ENCODE measurements at places on chromosomes 4 and X. TPM values are rescaled to one million over a fixed set of nuclear protein-coding genes. Genes with fewer than 3 reads are reported as not detected.

DOCK11 gene
- 4.7 TPM for total RNA-seq

MAGEA8 gene
- not detected for total RNA-seq

TMEM255A gene
- total RNA-seq = 0.18 TPM

ARHGAP6 gene
- total RNA-seq = 72.6 TPM

FGFR3 gene
- 8.7 TPM for total RNA-seq

PABPC5 gene
- total RNA-seq = 3.1 TPM

DNA sequence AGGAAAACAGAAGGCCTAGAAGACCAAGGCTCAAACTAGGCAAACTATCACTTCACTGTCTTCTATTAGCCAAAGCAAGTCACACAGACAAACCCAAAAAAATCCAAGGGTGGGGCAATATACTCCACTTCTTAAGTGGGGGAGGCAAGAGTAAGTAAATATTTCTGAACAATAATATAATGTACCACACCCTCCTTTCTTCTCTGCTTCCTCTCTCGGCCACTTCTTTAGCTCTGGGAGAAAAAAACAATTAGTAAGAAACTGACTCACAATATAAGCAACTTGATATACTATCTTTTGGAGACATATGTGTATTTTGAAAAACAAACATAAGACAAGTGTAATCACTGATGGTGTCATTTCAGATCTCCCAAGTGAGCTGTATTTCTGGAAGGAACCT, 14.8 kb downstream of the DCAF8L1 start:
- no peak for DNase-seq

GRCh38 chr4:82948647-82949204, 48.2 kb downstream of the THAP9 start:
- no peak for DNase-seq

GRCh38 chr4:1509366-1509765, 103.1 kb upstream of the NKX1-1 start:
- no peak for DNase-seq

DNA sequence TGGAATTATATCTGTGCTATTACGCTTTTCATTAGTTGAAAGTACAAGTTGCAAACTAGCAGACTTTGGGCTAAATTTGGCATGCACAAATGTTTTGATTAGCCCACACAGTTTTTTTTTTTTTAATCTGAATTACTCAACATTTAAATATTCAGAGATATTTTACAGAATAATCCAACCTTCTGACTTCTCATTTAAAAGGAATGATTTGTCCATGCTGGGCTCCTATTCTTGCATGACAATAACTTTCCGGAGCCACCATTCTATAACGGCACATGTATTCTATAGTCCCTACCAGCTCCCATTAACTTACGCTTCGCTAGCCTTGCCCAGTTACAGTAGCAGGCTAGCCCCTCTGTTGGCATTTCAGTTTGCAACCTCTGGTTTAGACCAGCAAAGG, 219.3 kb upstream of the FTHL17 start:
- DNase-seq = no peak

GRCh38 chr4:152117933-152118507, 357.2 kb upstream of the GATB start:
- DNase-seq = no peak

GRCh38 chrX:41412261-41413081, 34.7 kb upstream of the NYX start:
- DNase-seq = no peak

DNA sequence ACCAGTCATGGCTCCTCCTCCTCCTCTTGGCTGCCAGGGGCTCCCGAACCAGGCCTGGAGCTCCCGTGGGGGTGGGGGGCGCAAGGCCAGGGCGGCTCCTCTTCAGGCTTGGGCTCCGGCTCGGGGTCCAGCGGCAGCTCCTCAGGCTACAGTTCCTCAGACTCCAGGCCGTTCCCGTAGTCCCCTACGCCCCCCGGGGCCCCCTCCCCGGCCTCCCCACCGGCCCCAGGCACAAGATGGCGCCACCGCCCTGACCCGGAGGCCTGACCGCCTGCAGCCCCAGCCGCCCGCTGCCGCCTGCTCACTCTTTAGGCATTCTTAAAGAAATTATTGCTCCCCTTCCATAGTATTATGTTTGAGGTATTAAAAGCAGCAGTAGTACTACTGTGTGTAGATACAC, 54.5 kb downstream of the TAF1 start:
- DNase-seq = no peak

DNA sequence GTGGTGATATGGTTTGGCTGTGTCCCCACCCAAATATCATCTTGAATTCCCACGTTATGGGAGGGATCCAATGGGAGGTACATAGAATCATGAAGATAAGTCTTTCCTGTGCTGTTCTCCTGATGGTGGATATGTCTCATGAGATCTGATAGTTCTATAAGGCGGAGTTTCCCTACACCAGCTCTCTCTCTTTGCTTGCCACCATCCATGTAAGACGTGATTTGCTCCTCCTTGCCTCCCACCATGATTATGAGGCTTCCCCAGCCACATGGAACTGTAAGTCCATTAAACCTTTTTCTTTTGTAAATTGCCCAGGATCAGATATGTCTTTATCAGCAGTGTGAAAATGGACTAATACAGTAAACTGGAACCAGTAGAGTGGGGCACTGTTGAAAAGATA, 39.5 kb downstream of the HSD17B13 start:
- no peak for DNase-seq

DNA sequence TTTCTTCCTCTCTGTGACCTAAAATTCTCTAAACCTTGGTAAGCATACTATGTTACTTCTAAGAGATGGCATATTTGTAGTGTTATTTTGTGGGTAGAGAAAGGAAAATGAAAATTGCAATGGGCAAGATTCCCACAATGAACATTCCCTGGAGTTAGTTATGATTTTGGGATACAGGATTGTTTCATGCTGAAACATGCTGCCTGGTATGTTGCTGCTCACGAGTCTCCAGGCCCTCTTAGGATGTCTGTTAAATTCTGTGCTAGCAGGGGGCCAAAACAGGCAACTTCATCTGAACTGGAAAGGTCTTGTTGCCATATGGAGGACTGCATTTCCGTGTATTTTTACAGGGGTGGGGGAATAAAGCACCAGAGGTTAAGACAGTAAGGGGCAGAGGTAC, 18.9 kb upstream of the MSMO1 start:
- DNase-seq = no peak

GRCh38 chrX:49932791-49933190, 10.4 kb downstream of the CLCN5 start:
- DNase-seq = no peak

- no peak for DNase-seq
These were observed 105.9 kb downstream of the THOC2 start for GRCh38 chrX:123626962-123627361.

DNA sequence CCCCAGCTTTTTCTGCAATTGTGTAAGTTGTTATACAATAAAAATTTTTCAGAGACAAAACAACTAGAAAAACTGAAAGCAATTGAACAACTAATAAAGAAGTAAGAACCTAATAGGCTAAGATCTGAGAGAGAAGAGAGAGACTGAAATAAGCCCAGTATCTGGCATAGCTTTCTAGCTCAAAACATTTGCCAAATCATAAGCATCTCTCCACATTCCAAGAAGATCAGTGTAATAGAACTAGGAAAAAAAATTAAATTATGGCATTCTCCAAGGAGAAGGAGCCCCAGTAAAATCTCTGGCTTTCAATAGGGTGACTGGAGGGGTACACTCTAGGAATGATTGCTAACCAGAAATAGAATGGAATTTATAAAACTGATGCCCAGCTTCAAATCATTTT, 19.0 kb upstream of the PPP3CA start:
- no peak for DNase-seq
